ENCODE measurements at places on chromosomes 2 and 18.
A peak's percentile ranks its signal among the peaks of the same experiment; 100 is the strongest.

- DNase-seq, result no peak
These were observed 27.5 kb downstream of the CNRIP1 start for GRCh38 chr2:68292108-68292710.

GRCh38 chr2:47198985-47199451 lies 43.9 kb upstream of the STPG4 start:
- no peak for DNase-seq

DNA sequence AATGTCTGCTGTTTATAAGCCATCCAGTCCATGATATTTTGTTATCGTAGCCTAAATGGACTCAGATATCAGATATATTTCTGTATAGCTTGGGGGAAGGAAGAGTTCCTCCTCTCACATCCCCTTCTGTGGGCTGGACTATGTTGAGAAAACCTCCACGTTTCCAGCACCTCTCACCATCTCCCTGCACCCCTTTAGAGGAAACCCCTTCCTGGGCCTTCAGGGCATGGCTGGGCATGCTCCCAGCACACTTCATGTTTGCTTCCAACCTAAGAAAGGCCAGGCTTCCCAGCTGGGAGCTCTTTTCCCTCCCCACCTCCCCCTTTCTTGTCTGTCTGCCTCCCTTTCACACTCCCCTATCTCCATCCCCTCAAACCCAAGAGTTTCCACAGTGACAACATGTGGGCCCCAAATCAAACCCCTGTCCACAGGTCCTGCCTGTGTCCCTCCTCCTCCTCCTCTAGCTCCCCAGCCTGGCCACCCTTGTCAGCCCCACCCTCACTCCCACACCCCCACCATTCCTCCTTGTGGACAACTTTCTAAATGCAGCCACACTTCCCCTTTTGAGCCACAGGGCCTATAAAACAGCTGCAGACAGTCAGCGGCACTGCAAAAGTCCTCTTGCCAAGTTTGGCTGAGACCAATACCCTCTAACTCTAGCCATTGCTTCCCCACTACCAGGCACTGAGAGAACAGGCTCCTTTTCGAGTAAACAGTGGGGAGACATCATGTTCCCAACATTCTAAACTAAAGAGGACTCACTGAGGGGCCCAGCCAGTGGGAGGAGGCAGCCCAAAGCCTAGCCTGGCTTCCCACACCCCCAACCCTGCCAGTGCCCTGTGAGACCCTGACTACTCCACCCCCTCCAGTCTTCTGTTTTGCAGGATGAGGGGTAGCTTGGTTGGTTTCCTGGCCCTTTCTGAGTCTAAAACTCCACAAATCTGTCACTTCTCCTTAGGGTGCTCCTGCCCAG lies 120.5 kb downstream of the ZFP36L2 start:
- DNase-seq, result no peak

DNA sequence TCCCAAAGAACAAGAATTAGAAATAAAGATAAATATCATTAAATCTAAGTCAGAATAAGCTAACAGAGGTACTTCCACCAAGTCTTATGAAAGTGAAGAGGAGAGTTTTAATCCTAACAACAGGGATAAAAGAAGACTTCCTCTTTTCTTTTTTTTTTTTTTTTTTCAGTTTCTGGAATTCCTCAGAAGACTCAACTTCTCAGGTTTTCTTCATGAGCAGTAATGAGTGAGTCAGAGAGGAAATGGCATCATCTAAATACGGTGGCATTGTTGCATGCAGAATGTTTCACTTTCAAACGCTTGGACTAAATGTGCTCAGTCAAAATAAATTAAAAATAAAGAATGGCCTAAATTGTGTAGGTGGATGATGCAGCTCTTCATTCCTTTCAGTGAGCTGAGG lies 45.6 kb upstream of the ARHGAP15 start:
- no peak for DNase-seq

GRCh38 chr18:69974365-69974764 lies 26.7 kb upstream of the CD226 start:
- no peak for DNase-seq

DNA sequence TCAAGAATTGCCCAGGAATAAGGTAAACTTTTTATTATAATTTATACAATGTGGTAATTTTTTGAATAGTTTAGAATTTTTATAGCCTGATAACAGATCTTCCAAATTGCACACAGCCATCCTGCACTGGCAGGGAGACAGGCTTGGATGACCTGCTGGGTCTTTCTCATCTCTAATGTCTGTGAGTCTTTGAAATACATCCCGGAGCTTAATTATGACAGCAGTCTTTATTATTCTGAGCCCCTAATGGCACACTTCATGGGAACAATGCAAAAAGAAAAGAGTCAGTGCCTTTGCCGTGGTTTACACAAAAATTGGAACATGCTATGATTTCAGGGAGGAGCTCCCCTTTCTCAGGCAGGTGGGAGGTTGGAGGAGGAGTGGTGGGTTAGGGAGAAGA lies 71.0 kb downstream of the TMEM182 start:
- no peak for DNase-seq

GRCh38 chr18:31205273-31205672 lies 42.6 kb upstream of the DSC1 start:
- no peak for DNase-seq

GRCh38 chr2:115183144-115183543 lies 740.7 kb downstream of the DPP10 start:
- DNase-seq, result no peak

GRCh38 chr2:19797243-19797810 lies 104.5 kb downstream of the TTC32 start:
- no peak for DNase-seq

- no peak for DNase-seq
These were observed 68.1 kb downstream of the MYOM1 start for GRCh38 chr18:3151399-3152264.

DNA sequence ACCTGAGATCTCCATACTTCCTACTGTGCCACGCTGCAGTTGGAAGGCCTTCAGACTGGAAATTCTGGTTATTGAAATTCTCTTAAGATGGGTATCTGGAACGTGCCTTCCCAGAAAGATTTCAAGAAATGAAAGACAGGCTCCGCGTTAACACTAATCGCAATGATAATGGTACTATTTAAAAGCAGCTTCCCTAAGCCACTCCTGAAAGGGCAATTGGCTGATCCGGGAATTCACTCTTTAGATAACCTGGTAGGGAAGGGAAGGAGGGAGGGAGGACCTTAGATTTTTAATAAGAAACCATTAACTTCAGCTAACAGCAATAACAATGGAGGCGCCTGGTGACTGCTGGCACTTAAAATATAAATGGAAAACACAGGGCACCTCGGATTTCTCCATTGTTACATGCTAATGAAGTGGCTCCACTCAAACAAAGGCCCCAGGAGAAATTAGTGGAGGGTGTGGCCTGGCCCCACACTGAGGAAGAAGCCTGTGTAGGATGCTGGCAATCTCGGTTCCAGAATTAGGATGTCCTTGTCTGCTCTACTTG lies 22.5 kb upstream of the MTA3 start:
- no peak for DNase-seq

DNA sequence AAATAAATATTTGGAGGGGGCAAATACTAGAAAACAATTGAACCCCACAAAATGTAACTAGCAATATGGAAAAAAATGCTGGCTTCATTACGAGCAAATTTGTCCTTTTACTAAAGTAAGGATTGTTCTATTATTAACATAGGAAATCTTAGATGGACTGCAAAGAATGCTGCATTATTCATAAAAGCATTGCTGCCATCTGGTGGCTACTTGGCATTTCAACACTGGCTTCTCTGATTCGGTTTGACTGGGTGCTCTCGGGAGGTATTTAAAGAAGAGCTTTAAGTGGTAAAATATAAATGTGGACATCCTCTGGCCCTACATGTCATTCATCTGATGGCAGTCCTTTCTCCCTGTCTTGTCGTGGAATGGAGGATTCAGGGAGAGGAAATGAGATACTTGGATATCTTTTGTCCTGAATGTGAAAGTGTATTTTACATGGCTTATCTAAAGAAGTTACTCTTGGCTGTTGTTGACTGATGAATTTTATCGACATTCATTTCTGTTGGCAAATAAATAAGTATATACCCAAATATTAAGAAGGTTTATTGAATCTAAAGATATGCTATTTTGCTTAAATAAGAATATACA lies 130.2 kb downstream of the ARHGAP15 start:
- DNase-seq, result peak; percentile 53

DNA sequence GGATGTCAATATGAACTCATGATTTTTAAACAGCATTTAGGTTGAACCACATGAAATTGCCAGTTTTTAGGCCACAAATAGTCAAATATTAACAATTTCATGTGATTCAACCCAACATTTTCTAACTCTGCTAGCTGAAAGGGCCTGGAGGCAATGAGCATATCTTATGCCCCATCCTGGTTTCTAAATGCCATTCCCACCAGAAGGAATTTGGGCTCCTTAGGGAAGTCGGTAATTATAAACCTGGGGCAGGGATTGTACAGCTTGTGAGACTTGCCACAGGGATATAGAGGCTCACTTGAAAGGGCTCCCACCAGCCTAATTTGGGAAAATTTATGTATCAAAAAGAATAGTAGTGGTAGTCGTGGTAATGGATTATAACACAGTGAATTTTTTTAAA lies 178.4 kb upstream of the ALPP start:
- DNase-seq, result no peak

DNA sequence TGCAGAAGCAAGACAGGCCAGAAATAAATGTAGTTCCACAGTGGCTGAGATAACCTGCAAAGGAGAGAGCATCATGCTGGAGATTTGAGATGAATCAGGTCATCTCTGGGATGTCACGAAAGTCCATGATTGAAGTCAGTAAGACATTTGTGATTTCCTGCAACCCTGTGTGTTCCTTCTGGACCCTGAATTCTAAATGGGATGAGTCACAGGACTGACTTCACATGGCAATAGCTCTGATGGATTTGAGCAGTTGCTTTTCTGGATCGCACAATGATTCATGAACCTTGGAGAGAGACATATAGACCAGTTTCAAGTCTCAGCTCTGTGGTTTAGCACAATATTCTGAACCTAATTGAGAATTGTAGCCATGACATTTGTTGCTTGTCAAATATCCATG lies 102.9 kb downstream of the TSN start:
- DNase-seq, result no peak

DNA sequence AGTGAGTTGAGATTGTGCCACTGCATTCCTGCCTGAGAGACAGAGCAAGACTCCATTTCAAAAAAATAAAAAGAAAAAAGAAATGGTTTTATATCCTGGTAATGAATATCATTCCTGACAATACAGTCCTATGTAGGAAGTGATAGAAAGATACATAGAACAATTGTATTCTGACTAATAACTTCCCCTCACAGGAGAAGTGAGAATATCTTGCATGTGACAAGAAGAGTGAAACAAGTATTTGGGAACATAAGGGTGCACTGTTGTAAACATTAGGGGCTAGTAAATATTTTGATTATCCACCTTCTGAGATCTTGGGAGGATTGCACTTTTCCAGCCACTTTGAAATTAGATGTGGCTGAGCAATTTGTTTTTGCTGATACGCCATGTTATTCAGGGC lies 40.7 kb downstream of the KLHL14 start:
- DNase-seq, result no peak

- DNase-seq, result no peak
These were observed 53.9 kb downstream of the ASAP2 start for GRCh38 chr2:9260464-9260918.

DNA sequence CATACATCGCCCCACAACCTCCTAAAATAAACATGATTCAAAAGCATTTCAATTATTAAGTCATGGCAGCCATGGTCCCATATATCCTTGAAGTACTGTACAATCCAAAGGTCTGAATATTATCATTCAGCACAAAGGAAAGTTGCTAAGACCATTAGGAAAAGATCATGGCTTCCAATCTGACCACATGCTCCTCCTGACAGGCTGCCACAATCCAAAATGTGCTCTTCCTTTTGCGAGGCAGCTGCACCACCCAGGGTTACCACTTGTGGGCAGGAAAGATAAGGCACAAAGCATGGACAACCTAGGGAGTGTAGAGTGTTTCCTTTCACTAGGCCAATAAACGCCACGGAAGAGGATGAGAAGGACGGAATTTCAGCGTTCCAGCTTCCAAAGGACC lies 5.4 kb downstream of the BOLA3 start:
- DNase-seq, result no peak

DNA sequence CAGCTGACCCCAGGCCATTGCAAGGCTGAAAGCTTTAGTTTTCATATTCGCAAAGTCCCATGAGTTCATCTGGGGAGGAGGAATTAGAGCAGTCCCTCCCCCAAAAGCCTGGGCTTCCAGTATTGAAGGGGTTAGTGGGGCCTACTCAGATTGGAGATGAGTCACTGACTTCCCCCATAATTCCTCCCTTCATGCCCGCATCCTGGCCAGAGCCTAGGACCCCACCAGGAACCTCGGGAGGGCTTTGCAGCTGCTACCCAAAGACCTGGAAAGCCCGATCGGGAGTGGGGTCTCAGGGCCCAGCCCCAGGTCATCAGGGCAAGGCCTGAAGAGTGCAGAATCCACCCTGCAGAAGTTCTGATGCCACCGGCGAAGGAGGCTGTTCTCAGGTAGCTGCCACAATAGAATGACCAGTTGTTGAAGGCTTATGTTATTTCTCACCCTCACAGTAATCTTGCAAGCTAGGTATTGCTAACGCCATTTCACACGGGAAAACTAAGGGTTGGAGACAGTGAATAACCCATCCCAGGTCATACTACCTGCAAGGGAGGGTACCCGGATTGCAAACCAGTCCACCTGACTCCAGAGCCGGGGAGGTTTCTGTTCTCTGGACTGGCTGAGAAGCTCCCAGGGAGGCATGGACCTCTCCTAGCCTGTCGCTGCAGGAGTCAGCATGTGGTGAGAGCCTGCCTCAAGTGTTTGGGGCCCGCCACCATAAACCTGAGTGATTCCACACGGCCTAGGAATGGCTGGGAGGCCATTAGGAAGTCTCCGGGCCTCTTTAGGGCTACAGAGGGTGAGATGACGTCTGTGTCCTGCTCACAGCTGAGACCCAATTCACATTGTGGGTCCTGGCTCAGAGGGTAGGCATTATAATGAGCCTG lies 5.8 kb upstream of the ARID5A start:
- DNase-seq, result no peak

DNA sequence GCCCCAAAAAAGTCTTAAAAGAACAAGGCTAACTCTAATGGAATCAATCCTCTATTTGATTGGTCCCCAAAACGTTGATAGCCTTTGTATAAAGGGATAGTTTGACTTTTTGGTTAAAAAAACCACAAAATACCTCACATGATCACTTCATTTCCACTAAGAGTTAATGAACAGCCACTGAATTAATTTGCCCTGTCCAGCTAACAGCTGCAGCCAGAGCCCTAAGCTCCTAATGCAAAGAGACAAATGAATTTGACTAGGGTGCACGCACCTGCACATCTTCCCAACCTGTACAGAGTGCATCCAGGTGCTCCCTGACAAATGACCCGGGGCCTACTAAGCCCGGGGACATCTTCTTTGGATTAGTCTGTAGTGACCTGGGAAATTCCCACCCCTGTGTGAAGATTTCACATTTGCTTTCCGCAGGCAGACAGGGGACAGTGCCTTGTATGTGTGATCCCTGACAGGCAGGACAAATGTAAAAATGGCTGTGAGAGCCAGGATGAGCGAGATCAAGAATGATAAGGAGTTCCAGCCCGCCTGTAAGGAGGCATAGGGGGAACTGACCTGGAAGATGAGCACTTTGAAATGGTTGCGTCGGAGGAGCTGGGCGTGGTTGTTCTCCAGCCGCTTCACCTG lies 893 bp downstream of the CAVIN2 start:
- DNase-seq, result no peak

- DNase-seq, result no peak
These were observed 30.7 kb upstream of the TMEM247 start for GRCh38 chr2:46448641-46449040.

GRCh38 chr2:34705551-34706247 lies 1106.6 kb upstream of the FAM98A start:
- no peak for DNase-seq
